ENCODE measurements at places on chromosomes 5 and 9.

DNA sequence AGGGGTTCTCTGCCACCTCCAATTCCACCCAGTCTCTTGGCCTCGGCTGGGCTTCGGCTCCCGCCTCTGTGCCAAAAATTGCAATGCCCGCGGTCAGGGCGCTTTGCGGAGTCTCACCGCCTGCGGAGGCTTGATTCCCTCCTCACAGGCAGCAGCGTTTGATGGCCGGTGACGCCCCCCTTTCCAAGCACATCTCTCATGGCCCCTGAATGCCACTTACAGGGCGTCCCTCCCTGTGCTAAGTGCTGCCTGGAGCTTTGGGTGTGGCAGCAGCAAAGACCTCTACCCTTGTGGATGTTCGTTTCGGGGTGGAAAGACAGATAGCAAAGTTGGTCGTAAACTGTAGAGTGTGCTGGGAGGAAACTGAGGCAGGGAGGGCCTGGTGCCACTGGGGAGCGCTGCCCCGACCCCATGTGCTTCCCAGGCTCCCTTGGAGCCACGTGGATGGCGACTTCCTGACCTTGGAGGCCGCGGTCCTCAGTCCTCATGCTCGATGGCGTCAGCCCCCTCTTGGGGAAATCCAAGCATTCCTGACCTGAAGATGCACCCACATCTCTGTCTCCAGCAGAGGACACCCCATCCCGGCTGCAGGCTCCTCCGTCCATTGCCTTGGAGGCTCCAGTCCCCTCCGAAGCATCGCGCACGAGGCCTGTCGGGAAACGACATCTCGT, 249.2 kb upstream of the IRX4 start:
- DNase-seq = no peak

DNA sequence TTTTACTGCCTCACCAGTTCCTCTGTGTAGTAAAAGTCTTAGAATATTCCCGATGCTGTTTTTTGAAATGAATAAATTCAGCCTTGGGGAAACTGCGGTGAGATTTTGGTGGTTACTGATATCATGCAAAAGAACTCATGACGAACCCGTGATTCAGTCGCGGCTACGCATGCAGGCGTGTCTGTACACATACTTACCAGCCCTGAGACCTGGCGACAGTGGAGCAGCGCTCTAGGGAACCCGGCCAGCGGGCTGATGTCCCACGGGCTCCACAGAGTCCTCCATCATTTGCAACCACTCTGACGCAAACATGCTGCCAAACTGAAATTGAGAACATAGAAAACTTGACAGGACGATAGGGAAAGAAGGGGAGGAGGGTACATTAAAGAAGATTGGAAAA, 315.6 kb upstream of the DAB2 start:
- no peak for DNase-seq

DNA sequence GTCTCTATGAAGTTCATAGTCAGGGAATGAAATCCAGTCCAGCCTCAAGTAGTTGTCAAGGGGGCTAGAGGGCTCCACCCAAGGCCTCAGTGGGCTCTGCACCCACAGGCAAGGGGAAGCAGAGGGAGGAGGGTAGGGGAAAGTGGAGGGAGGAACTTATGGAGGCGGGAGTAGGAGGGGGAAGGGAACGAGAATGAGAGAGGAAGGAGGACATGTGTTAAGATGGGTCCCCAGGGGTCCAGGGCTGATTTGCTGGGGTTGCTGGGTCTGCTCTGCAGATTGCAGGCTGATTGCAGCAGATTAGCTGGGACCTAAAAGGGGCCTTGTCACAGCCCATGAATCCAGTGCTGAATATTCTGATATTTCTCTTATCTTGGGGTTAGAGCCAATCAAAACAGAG, 166.9 kb upstream of the IL12B start:
- no peak for DNase-seq

DNA sequence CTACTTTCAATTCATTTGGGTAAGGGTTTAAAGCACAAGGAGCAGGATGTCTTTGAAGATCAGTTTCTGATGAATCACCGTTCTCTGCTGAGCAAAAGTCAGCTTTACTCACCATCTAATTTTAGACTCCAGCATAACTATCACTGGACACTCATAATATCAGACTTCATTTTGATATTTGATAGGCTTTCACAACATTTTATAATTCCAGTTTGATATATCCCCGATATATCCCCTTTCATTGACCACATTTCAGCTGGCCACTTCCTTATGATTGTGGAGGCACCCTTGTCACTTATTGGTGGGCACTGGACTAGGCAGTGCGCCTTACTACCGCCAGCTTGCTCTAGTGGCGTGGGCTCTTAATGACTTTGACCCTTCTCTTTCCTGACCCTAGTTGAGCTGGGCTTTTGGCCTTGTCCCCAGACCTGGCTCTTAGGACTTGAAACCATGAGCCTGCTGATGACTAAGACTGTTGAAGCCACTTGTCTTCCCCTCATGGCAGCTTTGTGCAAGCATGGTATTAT, 46.8 kb downstream of the CYSTM1 start:
- no peak for DNase-seq

DNA sequence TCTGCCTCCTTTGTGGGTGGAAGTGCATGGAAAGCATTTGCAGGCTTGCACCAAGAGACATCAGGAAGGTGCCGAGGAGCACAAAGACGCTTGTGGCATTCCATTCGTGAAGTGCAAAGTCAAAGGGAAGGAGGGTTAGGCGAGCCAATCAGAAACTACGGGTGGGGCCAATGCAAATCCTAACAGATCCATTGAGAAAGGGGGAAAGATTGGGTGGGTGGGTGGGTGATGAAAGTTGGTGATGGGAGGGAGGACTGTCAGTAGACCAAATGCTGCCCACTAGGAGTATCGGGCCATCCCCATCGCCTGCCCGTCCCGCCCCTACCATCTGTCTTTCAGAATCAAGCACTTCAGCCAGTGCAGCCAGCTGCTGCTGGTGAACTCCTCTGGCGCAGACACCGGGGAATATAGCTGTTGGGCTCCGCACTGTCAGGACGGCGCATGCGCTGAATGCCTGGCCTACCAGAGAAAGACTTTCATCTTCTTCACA, 17.1 kb upstream of the ANXA6 start:
- DNase-seq = no peak

GRCh38 chr9:126474786-126475485, 138.8 kb upstream of the LMX1B start:
- DNase-seq = no peak

GRCh38 chr5:23742701-23743100, 235.3 kb downstream of the PRDM9 start:
- no peak for DNase-seq

GRCh38 chr5:98791001-98791519, 17.6 kb downstream of the RGMB start:
- no peak for DNase-seq

DNA sequence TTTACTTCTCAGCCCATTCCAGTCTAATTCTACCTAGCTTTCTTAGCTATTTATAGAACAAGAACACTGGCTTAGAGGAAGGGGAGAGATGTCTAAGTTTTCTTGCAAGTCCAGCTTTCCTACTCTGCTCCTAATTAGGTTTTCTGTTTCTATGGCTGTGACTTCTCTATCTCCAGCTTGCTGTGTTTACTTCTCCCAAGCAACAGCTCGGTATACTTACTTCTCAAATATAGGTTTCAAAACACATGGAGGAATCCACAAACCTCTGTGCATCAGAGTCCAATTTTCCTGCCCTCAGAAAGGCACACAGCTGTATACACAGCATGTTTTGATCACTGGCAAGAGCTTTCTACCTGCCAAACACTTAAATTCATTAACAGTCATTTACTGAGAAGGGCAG, 17.4 kb upstream of the HMGCR start:
- DNase-seq = no peak

- DNase-seq = no peak
Observed at GRCh38 chr5:1540831-1541701, 17.3 kb upstream of the LPCAT1 start.

- no peak for DNase-seq
Observed at GRCh38 chr9:135480071-135480939, 723 bp downstream of the PPP1R26 start.

DNA sequence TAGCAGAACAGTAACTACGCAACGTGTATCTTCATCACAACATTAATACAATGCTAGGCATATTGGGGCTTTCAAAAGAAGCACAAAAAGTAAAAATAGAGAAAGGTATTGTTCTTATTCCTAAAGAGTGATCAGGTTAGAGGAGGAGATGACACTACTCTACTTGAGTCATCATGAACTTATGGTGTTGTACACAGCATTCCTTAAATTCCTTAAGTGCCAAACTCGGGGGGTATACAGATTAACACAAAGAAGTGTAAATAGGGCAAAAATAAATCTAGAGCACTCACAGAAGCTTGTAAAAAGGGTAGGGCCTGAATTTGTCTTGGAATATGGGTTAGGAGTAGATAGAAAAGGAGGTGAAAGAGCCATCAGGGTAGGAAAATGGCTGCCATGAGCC, 308.0 kb upstream of the DAP start:
- no peak for DNase-seq

DNA sequence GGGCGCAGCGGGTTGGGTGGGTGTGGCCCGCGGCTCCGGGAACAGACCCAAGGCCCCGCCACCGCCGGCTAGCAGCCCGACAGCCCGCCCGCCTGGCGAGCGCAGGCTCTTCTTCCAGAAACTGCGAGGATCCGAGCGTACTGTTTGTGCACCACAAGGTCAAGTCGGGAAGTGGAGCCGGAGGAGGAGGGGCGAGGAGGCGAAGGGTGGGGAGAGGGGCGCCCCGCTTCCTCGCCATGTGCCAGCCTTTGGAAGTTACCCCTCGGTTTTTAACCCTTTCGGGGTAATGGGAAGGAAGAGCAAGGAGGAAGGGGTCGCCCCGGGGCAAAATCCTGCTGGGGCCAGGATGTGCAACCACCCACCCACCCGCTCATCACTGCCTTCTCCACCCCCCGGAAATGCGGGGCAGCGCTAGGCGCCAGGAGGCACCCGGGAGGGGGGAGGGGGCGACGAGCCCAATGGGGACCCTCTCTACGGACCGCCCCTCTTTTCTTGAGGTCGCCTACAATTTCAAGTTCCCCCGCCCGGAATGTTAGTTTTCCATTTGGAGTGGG, 1.1 kb upstream of the JADE2 start:
- DNase-seq = peak; percentile 63

GRCh38 chr9:22522206-22522740, 75.6 kb downstream of the DMRTA1 start:
- DNase-seq = no peak

- DNase-seq = peak; percentile 16
Observed at GRCh38 chr9:35732800-35733541, 505 bp downstream of the CREB3 start.

- DNase-seq = no peak
Observed at GRCh38 chr5:88776692-88777091, 106.3 kb downstream of the MEF2C start.

GRCh38 chr9:86994231-86994630, 46.9 kb upstream of the GAS1 start:
- no peak for DNase-seq

DNA sequence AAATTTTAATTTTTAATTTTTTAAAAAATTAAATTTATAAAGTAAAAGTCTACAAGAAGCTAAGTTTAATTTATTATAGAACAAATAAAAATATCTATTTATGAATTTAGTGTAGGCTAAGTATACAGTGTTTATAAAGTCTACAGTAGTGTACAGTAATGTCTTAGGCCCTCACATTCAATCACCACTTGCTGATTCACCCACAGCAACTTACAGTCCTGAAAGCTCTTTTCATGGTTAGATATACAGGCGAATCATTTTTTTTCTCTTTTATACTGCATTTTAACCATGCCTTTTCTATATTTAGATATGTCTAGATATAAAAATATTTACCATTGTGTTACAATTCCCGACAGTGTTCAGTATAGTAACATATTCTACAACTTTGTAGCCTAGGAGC, 55.9 kb downstream of the PCSK1 start:
- DNase-seq = no peak

- DNase-seq = no peak
Observed at GRCh38 chr5:138502121-138502520, 36.8 kb downstream of the EGR1 start.

DNA sequence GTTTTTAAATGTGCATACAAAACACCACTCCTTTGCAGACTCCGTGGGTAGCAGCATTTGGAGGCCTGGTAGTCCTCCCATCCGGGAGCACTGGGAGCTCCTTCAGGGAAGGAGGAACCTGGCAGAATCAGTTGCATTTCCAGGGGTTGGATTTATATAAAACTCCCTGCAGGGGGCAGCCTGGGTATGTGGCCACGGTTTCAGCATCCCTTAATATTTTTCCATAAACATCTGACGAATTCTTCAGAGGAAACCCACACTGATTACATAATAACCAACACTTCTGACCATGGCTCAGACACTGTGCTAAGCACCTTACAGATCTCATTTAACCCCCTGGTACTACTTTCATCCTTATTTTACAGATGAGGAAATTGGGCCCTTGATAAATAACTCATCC, 6.1 kb upstream of the AFAP1L1 start:
- no peak for DNase-seq

DNA sequence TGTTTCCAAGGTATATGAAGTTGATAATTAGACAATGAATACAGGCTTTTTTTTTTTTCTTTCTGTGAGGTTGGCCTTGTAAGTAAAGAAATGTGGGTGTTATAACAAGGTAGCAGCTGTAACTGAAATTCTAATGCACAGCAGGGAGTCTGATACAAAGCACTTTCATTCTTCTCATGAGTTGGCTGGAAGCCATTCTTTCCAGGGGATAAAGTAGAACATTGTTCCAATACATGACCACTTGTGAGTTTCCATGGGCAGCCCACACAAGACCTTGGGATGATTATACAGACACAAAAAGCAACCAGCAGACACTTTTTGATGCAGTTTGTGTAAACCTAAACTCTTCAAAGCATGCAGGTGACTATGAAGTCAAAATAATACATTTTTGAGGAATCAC, 1785.9 kb upstream of the WWC1 start:
- DNase-seq = no peak

- DNase-seq = no peak
Observed at GRCh38 chr5:66436721-66437120, 159.5 kb upstream of the MAST4 start.

- DNase-seq = no peak
Observed at GRCh38 chr5:154780128-154780527, 25.0 kb downstream of the LARP1 start.

DNA sequence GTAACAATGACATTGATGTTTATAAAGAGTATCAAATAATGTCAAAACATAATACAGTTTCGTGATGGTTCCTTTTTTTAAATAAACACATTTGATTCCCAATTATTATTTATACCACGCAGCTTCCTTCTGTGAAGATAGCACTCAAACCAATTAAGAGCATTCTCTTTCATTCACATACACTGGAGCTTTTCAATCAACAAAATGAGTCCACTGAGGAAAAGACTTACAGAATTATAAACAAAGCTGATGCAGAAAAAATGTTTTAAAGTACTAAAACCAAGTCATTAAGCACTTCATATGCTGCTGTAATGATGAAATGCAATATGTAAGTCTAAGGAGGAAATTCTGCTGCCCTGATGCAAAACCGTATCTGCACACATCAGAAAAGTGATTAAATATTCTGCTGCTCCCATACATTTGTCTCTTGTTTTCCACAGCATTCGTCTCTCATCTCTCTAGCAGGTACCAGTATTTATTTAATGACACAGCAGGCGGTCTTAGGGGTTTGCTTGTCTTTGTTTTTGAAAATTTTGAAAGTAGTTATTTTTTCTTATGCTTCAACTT, 147.1 kb downstream of the CDH10 start:
- no peak for DNase-seq

- DNase-seq = no peak
Observed at GRCh38 chr5:159553792-159554191, 223.5 kb upstream of the IL12B start.

- DNase-seq = no peak
Observed at GRCh38 chr5:108136493-108136892, 245.4 kb downstream of the FBXL17 start.

All from stimulated activated CD4-positive, alpha-beta T cell treated with anti-CD3 and anti-CD28 coated beads, Interleukin-12 subunit alpha, Interleukin-12 subunit beta, amount 100 ng/mL, for 4 hours (primary cell).